Aorta (tissue), 5 donors: ENCODE measurements at places on chromosomes 2 and 18. TPM values are rescaled to one million over a fixed set of nuclear protein-coding genes. Genes with fewer than 3 reads are reported as not detected.

ZNF396 gene
- 1.9 TPM for total RNA-seq

CD8A gene
- total RNA-seq: 2.9 TPM

ATP8B1 gene
- total RNA-seq: 101 TPM

DNA sequence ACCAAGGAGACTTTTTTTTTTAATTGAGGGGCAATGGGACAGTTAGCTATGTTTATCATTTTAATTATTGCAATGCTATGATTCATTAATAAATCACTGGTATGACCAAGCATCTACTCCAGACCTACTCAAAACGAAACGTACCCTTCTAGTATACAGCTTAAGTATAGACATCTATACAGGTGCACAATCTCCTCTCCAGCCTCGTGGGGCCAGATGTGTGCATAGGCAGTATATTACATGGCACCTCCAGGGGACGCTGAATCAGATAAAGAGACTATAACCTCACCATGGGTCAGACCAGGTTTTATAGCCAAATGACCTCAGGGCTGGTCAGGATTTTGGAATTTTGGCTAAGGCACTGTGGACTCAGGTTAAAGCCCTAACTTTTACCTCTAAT, 86.6 kb downstream of the SS18 start:
- no peak for DNase-seq
- no peaks in the 10 kb centered on the region for H3K27me3 ChIP-seq
- no peaks in the 10 kb centered on the region for H3K4me1 ChIP-seq
- no peak overlapping the region for H3K4me3 ChIP-seq
- H3K36me3 ChIP-seq: no peaks in the 10 kb centered on the region
- no peak overlapping the region for H3K27ac ChIP-seq

GRCh38 chr2:23078784-23079434, 306.1 kb upstream of the KLHL29 start:
- H3K36me3 ChIP-seq: no peaks in the 10 kb centered on the region
- no peak for DNase-seq
- no peaks in the 10 kb centered on the region for H3K27me3 ChIP-seq
- H3K4me1 ChIP-seq: no peaks in the 10 kb centered on the region
